Left renal cortex interstitium (tissue), 4 donors: ENCODE measurements at places on chromosomes 3 and 15. TPM values are rescaled to one million over a fixed set of nuclear protein-coding genes. Genes with fewer than 3 reads are reported as not detected.
A peak's percentile ranks its signal among the peaks of the same experiment; 100 is the strongest.

GRCh38 chr3:18389108-18389733 lies 35.9 kb downstream of the SATB1 start:
- DNase-seq = peak; percentile 13

DNA sequence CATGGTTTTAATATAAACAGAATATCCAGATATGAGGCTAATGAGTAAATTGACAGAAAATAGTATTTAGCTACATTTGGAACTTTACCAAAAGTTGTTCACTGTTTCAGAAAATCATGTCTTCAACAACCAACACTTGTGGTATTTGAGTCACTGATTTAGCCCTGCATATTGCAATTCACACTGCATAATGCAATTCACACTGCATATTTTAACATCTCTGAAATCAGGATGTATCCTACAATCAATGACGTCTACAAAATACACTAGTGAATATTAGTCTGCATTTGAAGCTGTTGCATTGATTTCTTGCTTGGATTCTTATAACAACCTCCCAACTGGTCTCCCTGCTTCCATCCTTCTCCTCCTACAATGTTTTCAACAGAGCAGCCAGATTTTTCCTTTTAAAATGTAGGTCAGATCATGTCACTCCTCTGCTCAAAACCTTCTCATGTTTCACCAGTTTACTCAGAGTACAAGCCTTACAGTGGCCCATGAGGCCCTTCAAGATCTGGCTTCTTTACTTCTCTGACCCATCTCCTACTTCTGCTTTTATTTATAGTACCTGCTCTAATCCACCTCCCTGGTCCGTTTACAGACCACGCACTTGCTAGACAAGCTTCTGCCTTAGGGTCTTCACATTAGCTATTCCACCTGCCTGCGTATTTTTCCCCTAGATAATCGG lies 11.4 kb upstream of the RAB11A start:
- no peak for DNase-seq

DNA sequence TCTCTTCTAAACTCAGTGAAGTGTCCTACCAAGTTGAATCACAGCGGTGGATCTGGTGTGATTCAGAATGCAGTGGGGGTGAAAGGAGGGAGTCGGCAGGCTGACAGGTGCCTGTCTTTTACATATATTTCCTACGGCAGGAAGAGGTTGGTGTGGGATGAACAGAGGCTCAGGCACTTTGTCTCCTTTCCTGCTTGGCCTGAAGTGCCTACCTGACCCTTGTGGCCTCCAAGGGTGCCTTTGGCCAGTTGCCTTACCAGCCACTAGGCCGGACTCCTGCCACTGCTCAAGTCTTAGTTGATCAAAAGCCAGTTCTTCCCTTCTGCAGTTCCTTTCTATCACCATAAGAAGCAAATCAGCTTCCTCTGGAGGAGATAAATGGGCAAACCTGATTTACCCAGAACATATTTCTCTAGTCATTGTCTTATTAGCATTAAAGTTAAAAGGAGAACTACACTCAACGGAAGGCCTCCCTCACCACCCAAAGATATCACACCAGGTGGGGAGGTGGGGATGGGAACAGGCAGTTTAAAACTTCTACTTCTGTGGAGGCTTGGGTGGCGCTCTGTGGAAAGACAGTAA lies 52.1 kb downstream of the CRTC3 start:
- no peak for DNase-seq

DNA sequence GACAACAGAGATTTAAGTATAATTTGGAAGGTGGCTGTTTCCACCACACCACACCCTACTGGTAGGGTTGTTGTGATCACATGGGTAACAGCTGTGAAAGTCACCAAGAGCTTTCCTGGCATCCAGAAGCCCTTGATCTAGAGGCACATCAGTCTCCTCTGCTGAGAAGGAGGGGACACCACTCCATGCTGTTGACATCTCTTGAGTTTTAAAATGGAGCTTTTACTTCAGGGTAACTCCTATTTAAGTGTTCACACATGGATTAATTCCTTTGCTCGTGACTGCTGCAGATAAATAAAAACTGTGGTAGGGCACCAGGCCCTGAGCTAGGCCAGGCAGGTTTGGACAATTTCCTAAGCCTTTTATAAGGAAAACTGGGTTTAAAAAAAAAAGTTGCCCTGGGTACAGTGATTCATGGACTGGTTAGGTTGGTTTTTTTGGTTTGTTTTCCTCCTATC lies 7.5 kb downstream of the EXOSC7 start:
- no peak for DNase-seq

- DNase-seq = no peak
These were observed 37.0 kb downstream of the OPA1 start for GRCh38 chr3:193630005-193630404.

DNA sequence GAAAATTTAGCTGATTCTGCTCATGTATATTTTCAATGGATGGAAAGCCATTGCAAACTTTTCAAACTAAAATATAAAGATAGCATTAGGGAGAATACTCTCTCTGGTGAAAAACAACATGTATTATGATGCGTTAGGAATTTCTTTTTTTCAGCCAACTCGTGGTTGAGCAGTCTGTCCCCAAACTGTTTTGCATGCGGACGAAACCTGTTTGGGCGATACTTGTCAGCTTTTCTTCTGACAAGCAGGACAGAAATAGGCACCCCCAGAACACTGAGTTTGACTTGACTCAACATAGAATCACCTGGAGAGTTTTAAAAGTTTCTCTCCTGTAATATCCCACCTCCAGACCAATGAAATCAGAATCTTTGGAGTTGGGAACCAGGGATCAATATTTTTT lies 417.5 kb upstream of the TPRG1 start:
- no peak for DNase-seq

GRCh38 chr3:187264021-187264420 lies 27.5 kb downstream of the MASP1 start:
- DNase-seq = peak; percentile 43

DNA sequence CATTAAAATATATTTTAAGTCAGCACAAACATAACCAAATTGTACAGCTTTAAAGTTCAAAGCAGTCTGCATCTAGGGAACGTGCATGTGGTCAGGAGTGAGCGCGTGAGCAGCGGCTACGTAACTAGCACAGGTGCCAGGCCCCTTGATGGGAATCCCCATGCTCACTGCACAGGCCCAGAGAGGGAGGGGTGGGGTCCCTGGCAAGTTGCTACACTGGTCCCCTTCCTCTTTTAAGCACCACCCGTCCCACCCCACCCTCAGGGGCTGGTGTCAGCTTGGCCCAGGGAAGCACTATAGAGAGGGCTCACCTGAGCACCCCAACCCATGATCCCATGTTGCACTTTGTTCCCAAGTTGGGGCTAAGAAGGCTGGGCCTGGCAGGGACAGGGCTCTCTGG lies 835 bp upstream of the GMPPB start:
- DNase-seq = no peak

- no peak for DNase-seq
These were observed 47.6 kb downstream of the RHCG start for GRCh38 chr15:89448825-89449224.

DNA sequence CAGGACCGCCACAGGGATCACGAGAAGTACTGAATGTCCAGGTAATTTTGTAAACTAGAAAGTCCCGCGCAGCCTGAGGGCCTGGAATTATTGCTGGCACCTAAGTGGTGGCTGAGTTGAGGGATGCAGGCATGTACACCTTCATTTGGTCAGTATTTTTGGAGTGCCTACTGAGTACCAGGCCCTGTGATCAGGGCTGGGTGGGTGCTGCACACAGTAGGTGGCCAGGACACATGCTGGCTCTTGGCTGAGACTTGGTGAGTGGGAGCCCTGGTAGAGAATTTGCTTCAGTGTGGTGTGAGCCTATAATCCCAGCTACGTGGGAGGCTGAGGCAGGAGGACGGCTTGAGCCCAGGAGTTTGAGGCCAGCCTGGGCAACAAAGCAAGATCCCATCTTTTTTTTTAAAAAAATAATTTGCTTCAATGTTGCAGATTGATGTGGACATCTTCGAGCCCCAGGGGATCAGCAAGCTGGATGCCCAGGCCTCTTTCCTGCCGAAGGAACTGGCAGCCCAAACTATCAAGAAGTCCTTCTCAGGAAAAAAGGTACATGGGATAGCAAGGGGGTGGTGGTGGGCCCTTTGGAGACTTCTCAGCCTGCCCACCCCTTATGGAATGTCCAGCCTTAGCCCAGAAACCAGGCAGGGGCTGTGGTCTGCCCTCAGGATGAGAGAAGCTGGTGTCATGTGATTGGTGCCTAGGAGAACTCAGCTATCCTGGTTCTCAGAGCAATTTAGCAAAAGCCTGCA lies 2.6 kb downstream of the ITIH1 start:
- DNase-seq = no peak

GRCh38 chr15:60975218-60975617 lies 253.9 kb downstream of the RORA start:
- no peak for DNase-seq

DNA sequence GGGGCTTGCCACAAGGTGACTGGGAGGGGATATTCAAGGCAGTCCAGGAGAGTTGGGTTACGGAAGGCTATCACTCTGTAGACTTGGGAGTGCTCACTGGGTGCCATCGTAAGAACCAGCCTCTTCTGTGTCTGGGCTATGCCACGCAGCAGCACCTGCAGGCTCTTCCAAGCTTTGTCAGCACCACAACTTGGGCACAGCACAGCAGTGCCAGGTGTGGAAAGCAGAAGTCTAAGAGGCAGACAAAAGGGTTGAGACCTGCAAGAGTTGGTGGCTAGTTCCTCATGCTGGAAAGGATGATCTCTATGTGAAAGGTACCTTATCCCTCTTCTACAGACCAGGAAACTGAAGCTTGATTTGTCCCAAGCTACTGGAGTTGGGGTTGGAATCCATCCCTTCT lies 15.8 kb downstream of the CX3CR1 start:
- no peak for DNase-seq

- DNase-seq = no peak
These were observed 1.2 kb downstream of the NKIRAS1 start for GRCh38 chr3:23915537-23916108.

- DNase-seq = no peak
These were observed 66.2 kb downstream of the SSR3 start for GRCh38 chr3:156488767-156489166.

GRCh38 chr3:167602041-167602440 lies 51.7 kb downstream of the WDR49 start:
- no peak for DNase-seq

DNA sequence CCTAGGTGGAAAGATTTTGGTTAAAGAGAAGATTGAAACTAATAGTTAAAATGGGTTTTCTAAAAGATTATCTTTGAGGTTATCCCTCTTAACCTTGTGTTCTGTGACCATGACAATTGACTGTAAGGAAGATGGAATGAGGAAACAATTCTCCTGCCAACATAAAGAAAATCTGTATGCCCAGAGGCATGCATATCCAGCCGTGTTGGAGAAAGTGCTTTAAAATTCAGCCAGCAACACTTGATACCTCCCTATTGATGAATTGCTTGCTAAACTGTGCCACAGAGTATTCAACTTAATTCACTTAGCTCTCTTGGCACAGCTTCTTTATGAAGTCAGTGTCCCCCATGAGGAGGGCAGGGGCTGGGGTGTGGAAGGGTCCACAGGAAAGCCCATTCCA lies 203.5 kb downstream of the UBE2E2 start:
- no peak for DNase-seq

DNA sequence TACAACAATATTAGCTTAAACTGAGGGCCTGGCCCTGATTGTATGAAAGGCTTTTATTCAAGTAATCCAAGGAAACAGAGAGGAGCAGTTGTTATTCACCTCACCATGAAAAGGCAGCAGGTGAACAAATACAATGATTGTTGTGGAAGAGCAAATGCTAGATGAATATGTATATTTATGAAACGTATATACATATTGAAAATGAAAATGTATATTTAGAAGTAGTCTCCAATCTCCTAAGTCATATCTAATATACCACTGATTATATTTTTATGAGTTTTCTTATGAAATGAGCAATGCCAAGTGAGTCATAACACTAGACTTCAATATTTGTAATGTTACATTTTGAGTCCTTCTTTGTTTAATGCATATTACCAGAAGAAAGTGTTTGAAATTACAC lies 116.2 kb upstream of the KCNMB2 start:
- no peak for DNase-seq

- no peak for DNase-seq
These were observed 133.3 kb upstream of the CHL1 start for GRCh38 chr3:63095-63765.

DNA sequence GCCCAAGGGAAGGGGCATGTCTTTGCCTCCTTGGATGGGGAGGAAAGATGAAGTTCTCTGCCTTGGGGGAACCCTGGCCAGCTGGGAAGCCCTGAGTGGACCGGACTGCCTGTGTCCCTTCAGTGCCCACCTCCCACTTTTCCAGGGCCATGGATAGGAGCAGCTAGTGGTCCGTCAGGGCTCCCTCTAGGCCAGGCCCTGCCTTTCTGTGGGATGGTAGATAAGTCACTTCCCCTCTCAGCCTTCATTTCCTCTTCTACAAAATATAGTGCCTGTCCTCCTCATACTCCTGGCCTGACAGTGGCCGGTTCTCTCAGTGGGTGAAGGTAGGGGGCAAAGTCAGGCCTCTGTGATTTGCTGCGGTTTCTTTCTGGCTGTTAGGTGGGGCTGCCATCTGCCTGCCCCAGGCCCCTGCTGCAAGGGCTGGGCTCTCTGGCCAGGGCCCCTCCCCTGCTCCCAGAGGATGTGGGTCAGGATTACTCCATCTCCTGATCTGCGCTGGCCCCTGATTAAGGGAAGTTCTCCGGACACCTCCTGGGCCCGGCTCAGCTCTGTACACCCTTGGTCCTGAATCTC lies 1.4 kb downstream of the PLEKHO2 start:
- no peak for DNase-seq

DNA sequence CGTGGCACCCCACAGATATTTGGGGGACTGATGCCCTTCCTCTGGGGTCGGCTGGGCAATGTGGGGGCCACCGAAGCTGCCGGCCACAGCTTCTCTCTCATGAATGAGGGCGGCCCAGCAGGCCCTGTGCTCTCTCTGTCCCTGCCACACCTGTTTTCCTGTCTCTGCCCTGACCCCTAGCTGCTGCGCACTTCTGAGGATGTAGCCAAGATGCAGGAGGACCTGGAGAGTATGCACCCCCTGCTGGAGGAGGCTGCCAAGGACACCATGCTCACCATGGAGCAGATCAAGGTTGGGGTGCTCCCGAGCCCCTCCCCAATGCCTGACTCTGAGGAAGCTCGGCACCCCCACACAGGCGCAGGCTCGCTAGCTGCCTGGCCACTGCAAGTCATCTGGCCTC lies 59.7 kb downstream of the SEMA3G start:
- no peak for DNase-seq

- DNase-seq = no peak
These were observed 46.3 kb downstream of the GPR171 start for GRCh38 chr3:151156618-151157216.

CCR4 gene
- 0.19 TPM for polyA plus RNA-seq

CCDC51 gene
- 26.7 TPM for polyA plus RNA-seq

LRRN1 gene
- polyA plus RNA-seq = 16.5 TPM

GOLGA8O gene
- polyA plus RNA-seq = not detected

EFHB gene
- polyA plus RNA-seq = 8.6 TPM

GOLGA8N gene
- polyA plus RNA-seq = 11.6 TPM

DUOXA1 gene
- 0.10 TPM for polyA plus RNA-seq

RAB6B gene
- 17.8 TPM for polyA plus RNA-seq

TMEM207 gene
- polyA plus RNA-seq = 17.3 TPM

CELSR3 gene
- 1.4 TPM for polyA plus RNA-seq

PLA2G4B gene
- 21.3 TPM for polyA plus RNA-seq

DISP2 gene
- polyA plus RNA-seq = 0.35 TPM

FANCD2OS gene
- polyA plus RNA-seq = not detected

SPINT1 gene
- polyA plus RNA-seq = 73.3 TPM

LTF gene
- polyA plus RNA-seq = 2.5 TPM
